ENCODE measurements at places on chromosomes 5 and 9. TPM values are rescaled to one million over a fixed set of nuclear protein-coding genes. Genes with fewer than 3 reads are reported as not detected.

Gene WDR38
- total RNA-seq: not detected

Gene NPR3
- 0.07 TPM for total RNA-seq

Gene ZDHHC11B
- 2.3 TPM for total RNA-seq

Gene SOX30
- not detected for total RNA-seq

Gene SLC25A2
- total RNA-seq: not detected

DNA sequence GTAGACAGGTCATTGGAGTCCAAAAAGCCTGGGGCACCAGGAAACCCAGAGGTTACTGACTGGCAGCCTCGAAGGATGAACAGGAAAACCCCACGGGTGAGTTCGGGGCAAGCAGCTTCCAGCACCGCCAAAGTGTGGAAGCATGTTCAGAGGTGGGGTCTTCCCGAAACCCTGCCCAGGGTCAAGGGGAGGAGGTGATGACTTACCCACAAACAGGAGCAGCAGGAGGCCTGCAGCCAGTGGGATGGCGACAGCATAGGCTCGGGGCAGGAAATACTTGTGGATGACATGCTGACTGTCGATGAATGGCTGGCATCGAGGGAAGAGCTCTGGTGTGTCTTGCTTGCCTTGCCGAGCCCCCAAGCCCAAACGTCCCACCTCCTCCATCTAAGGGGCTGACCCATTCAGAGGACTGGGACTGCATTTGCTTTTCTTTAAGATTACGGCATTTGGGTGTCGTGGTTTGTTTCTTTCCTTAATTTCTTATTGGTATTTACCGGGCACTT is 1.3 kb downstream of the DPM2 start:
- no peak for DNase-seq

GRCh38 chr9:129586245-129586644 is 34.7 kb downstream of the C9orf50 start:
- DNase-seq: no peak

- no peak for DNase-seq
Measured at GRCh38 chr5:122333564-122333963, 21.5 kb downstream of the SNCAIP start.

DNA sequence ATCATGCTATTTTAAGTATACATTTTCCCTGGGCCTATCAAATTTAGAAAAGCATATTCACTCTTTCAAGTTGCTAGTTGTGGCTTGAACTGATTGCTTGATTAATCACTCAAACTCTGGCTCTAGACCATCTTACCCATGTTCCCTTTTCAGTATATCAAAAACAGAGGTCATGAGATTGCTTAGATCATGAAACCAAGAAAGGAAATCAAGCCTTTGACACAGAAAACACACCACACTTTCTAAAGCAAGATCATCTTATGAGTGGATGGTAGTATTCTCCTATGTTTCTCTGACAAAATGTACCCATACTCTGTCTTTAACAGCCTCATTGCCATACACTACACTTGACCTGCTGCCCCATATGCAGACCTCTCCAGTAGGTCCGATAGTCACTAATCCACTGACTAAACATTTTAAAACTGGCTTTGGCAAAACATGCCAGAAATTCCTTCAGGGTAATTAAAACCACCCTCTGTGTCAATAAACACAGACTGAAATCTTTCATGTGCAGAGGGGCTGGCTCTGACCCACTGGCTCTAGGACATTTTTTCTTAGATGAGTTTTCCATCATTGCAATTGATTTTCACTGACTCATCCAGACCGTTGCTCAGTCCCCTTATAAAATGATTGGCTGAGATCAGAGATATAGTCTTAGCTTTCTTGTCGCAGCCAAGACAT is 18.2 kb downstream of the PPP2R2B start:
- peak; percentile 79 for DNase-seq

- no peak for DNase-seq
Measured at GRCh38 chr9:123395689-123396511, 39.9 kb downstream of the CRB2 start.

- DNase-seq: no peak
Measured at GRCh38 chr5:52269859-52270258, 517.9 kb upstream of the ITGA1 start.

DNA sequence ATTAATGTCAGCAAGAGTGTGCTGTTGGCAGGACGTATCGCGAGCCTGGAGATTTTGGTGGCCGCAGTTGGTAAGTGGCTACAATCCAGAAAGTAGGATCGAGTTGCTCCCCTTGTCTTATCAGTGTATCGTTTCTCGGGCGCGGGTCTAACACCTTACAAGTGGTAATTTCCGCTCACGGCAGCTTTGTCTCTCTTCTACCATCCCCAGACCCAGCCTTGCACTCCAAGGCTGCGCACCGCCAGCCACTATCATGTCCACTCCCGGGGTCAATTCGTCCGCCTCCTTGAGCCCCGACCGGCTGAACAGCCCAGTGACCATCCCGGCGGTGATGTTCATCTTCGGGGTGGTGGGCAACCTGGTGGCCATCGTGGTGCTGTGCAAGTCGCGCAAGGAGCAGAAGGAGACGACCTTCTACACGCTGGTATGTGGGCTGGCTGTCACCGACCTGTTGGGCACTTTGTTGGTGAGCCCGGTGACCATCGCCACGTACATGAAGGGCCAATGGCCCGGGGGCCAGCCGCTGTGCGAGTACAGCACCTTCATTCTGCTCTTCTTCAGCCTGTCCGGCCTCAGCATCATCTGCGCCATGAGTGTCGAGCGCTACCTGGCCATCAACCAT is 1.1 kb downstream of the PTGER4 start:
- DNase-seq: no peak

DNA sequence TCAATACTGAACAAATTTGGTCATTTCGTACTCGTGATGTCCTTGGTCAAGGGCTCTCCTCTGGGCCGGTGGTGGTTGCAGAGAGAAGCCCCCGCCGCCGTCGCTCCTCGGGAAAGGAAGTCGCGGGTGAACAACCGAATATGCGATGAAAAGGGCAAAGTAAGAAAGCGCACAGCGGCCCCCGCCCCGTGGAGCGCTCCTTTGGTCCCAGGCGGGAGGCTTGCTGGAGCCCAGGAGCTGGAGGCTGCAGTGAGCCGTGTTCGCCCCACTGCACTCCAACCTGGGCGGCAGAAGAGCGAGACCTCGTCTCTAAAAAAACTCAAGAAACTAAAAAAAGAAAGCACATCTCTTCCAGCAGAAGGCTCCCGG is 108.4 kb upstream of the LARP1 start:
- DNase-seq: no peak

Measured in A172 (cell line).